ENCODE measurements at places on chromosomes 3 and 15.

DNA sequence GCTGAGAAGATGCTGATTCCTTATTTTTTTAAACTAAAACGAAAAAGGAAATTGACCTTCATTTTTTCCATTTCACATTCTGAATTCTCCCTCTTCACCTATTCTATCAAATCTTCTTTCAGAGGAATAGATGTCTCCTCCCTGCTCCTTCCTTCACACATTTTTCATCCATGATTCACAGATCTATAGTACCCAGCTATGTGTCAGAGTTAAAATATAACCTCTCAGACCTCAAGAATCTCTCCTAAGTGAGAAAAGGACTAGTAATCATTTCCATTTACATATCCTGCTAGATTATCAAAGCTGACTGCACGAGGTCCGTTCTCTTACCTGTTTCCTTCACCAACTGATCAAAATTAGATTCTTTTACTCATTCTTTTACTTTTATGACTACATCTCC, 1297.6 kb upstream of the ALCAM start:
- DNase-seq, result no peak

GRCh38 chr3:134807189-134807588, 12.1 kb downstream of the EPHB1 start:
- DNase-seq, result no peak

- DNase-seq, result no peak
These were observed 47.9 kb upstream of the TRAK1 start for GRCh38 chr3:42043099-42043813.

- DNase-seq, result no peak
These were observed 71.9 kb upstream of the THSD4 start for GRCh38 chr15:71043373-71043772.

DNA sequence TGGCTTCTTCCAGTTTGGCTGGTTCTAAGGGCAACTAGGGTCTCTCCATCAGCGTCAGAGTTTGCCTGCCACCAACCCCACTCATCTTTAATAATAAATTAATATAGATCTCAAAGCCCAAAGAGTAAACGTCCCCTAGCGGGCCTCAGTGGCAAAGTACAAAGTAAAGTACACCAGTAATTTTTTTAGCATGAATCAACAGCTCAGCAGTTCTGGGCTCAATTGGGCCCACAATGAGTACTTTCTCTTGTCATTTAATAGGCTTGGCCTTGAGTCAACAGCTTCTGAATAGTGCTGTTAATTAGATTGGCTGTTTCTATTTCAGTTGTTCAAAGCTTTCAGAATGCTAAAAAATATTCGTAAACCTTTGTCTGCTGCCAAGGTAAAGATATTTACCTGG, 89.0 kb upstream of the PFN2 start:
- no peak for DNase-seq

GRCh38 chr15:91576096-91576495, 277.4 kb upstream of the SLCO3A1 start:
- no peak for DNase-seq

GRCh38 chr3:87359025-87359424, 82.6 kb upstream of the POU1F1 start:
- DNase-seq, result no peak

DNA sequence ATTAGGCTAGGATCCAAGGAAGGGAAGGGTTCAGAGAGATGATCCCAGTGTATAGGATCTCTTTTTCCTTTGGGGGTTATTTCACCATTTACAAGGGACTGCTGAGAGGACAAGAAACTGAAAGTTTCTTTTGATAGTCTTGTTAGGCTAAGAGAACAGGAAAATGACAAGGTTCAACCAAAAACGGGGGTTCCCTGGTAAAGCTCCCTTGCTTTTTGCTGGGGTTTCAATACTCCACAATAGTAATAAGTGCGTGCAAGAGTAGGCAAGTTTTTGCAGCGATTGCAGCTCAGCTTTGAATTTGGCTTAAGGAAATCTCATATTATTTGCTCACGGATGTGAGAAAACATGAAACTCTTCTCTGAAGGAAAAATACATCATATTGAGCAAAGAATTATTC, 18.8 kb upstream of the SUSD5 start:
- DNase-seq, result no peak

- DNase-seq, result no peak
These were observed 46.7 kb downstream of the SV2B start for GRCh38 chr15:91146728-91147127.

DNA sequence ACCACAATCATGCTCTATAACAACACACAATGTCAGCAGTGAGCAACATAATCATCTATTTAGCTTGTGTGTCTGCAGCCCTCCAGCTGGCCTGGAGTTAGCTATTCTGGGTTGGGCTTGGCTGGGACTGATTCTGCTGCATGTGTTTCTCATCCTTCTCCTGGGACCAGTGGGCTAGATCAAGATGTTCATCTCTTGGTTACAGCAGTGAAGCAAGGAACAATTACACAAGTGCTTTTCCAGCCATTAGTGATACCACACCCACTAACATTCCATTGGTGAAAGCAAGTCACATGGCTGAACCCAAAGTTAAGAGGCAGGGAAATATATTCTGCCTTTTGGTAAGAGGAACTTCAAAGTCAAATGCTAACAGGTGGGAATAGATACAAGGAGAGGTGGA, 14.6 kb downstream of the NUDT16 start:
- DNase-seq, result no peak

DNA sequence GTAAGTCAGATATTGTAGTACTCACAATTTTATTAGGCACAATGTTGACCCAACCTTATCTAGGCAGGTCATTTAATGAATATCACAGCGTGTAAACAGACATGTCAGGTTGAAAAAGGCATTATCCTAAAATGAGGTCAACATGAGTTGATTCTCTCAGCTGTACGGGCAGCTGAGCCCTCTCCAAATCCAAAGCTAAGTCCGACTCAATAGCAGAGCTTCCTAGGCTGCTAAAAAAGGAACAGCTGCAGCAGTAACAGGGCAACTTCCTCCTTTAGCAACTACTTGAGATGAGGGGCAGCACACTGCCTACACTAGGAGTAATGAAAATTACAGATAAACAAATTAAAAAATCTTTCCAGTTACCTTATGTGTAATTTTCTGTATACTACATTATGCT, 189.2 kb downstream of the CADM2 start:
- no peak for DNase-seq

GRCh38 chr15:48642795-48643194, 2.7 kb downstream of the FBN1 start:
- DNase-seq, result no peak

DNA sequence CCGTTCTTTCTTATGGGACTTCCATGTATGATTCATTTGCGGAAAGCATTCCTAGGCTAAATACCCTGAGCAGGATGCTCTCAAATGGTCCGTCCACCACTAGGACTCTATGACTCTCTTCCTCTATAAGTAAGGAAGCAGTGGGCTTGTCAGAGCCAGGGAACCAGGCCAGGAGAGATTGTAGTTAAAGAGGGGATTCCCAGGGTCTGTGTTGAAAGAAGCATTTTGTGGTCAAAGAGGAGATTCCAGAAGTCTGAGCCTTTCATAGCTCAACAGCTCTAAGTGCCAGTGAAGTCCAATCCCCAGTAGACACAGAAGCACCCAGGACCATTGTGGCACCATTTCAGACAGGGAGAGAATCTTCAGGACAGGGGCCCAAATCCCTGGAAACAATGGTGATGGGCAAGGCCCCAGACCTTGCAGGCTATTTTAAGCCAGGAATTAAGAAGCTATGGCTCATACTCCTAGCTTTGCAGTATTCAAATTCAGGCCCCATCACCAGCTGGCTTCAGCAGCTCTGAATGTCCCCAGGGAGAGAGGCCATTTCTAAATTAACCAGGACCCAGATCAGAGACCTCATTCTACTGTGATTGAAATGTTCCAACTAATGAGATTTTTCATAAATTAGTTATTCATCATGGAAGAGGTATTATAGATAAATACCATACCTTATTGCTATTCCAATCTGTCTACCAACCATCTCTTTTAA, 81.7 kb downstream of the CD47 start:
- DNase-seq, result peak; percentile 92

- DNase-seq, result no peak
These were observed 4.5 kb upstream of the ZBTB47 start for GRCh38 chr3:42649006-42649405.

GRCh38 chr3:188090620-188091309, 63.2 kb upstream of the LPP start:
- DNase-seq, result no peak

DNA sequence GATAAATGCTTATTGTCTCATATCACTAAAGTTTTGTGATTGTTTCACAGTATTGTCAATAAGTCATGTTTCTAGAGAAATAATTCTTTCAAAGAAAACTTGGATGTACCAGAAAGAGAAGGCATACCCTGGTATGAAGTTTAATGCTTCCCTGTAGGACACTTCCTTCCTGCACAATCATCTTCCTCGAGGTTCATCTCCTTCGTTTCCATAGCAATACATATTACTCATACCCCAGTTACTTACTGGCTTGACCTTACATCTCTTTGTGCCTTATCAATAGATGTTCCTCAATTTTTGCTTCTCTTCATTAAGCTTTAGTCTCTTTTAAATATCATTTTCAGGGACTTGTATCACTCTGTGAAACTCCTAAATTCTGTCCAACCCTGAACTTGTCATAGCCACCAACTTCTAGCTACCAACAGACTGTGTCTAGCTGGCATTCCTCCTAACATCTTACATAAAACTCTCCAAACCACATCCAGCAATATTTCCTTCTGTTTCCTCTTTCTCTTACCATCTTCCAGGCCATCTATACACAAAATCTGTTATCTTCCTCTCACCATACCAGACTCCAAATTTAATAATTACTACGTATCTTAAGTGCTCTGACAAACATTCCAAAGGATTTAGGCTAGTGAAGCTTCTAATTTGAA, 134.3 kb downstream of the GADL1 start:
- DNase-seq, result no peak

- DNase-seq, result peak; percentile 92
These were observed 162.0 kb downstream of the KLF13 start for GRCh38 chr15:31488437-31489204.

DNA sequence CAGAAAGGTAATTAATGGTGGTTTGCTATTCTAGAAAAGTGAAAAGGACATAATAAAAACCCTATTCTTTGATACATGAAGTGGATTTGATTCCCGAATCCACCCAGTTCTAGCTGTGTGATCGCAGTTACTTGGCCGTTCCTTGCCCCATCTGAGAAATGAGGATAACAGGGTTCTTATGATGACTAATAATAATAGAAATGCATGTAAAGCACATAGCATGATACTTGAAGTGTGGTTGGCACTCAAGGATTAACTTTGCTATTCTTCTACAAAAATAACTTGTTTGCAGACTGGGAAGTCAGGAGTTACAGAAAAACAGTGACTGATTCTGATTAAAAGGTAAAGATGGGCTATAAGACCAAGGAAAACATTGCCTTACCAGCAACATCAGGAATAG, 26.8 kb downstream of the PARL start:
- no peak for DNase-seq

- DNase-seq, result no peak
These were observed 292.9 kb upstream of the NR2F2 start for GRCh38 chr15:96037584-96037983.

- no peak for DNase-seq
These were observed 8.4 kb downstream of the ARHGEF26 start for GRCh38 chr3:154129625-154130024.

DNA sequence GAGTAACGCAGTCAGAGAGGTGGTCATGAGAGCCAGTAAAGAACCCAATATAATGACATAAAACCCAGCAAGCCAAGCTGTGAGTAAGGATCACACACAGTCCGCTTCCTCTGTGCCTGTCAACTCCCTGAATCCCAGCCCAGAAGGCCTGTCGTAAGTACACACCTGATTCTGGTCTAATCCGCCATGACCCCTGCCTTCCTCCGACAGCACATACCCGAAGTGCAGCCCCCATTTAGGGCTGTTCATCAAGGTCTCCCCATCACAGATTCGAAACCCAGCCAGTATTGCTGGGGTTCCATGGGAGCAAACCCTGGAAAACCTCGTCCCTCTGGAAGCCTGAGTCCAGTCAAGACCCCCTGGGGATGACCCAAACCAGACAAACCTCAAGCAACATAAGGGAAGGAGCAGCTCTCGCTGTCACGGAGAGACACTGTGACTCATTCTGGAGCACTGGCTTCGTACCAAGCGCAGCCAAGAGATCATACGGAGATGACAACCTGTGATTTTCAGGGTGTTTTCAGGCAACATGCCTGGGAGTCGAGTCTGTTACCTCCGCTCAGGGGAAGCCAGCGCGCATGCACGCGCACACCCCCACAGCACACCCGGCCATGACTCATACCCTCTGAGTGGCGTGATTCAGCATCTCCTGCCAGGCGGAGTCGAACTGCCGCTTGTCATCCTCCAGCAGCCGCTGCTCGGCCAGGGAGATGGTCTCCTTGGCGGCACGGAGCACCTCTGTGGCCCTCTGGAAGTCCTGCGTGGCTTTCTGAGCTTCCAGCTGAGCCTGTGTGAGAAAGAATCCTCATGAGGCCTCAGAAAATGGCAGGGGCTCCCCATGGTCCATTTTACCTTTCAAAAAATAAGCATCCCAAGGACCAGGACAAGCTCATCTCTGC, 63.0 kb downstream of the SH3BP5 start:
- DNase-seq, result peak; percentile 98

DNA sequence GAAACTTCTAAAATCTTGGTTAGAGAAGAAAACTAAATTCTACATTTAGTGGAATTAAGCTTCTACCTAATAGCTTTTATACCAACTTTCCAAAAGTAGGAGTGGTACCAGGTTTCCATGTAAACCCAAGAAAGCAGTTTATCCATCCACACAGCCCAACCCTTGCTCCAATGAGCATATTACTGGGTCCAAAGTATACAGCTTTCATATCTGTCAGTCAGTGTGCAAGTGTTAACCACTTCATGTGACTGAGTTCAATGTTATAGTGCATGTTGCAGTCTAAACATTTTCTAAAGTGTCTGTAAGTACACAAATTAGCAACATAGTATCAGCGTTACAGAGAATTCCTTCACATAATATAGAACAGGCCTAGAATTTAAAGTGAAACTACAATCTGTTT, 73.2 kb downstream of the C3orf70 start:
- no peak for DNase-seq

- DNase-seq, result no peak
These were observed 46.7 kb upstream of the AADACL2 start for GRCh38 chr3:151687076-151687475.

DNA sequence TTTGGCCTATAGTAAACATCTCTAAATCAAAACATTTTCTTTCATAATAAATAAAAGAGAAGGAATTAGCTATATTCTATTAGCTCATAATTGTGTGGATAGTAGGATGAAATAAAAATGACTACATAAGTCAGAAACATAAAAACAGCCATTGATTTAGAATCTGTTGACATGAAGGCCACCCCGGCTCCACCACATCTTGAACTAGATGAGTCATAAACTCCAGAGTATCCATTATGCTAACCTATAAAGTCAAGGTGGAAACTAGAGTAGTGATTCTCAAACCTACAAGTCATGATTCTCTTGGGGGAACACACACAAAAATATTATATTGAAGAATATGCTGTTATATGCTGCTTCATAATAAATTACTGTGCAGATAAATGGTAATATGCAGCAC, 831.0 kb downstream of the TUSC7 start:
- no peak for DNase-seq

- no peak for DNase-seq
These were observed 54.3 kb upstream of the SEC61A1 start for GRCh38 chr3:127997961-127998360.

- peak; percentile 68 for DNase-seq
These were observed 24.7 kb downstream of the LYSMD4 start for GRCh38 chr15:99708563-99708962.

- no peak for DNase-seq
These were observed 94.1 kb upstream of the MRPL3 start for GRCh38 chr3:131596884-131597283.

All from inflammatory macrophage treated with lipopolysaccharide for 1 hour (primary cell).